Ovary (tissue), 10 donors: ENCODE measurements at places on chromosomes 1 and 21.

DNA sequence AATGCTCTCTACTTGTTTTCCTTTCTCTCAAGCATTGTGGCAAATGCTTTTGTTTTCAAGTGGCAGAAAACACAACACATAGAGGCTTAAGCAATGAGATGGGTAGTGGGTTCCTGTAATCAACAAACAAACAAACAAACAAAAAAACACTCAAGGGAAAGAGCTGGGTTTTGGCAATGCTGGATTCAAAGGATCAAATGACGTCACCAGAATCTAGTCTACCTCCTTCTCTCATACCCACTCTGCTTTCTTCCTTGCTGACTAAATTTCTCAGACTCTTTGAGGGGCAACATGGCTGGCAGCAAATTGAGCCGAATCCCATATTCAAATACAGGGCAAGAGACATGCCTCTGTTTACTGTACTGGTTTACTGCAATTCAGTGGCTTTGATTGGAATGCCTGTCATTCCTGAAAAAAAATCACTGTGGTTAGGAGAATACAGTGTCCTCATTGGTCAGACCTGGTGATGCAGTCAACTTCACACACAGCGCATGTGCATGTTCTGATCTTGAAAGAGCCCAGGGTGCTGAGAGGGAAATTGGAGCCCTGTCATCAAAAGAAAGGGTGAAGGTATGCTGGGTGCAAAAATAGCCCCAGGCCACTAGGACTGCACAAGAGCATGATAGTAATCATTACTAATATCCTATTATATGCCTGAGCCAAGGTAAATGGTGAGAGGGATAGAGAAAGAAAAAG lies 356.2 kb downstream of the KCTD3 start:
- DNase-seq: no peak

GRCh38 chr21:46368533-46369285 lies 44.8 kb downstream of the PCNT start:
- DNase-seq: no peak

- DNase-seq: no peak
Measured at GRCh38 chr1:112548547-112548946, 39.8 kb downstream of the WNT2B start.

GRCh38 chr1:240649733-240650721 lies 38.1 kb upstream of the GREM2 start:
- no peak for DNase-seq

DNA sequence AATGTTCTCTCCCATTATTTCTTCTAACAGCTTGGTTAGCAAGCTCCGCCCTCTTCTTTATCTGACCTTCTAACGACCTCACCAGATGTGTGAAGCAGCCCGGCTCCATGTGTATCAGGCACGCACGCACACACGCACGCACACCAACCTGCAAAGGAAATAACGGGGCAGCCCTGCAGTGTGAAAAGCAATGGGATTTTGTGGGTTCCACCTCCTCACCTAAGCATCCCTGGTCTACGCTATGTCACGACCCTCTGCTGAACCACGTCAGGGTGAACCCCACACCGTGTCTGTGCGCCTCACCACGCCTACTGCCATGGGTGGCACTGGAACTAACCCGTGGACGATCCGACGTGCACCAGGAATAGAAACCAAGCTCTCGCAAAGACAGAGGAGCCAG lies 10.4 kb downstream of the SSU72 start:
- no peak for DNase-seq

GRCh38 chr1:24973315-24973714 lies 43.2 kb upstream of the RUNX3 start:
- DNase-seq: no peak

DNA sequence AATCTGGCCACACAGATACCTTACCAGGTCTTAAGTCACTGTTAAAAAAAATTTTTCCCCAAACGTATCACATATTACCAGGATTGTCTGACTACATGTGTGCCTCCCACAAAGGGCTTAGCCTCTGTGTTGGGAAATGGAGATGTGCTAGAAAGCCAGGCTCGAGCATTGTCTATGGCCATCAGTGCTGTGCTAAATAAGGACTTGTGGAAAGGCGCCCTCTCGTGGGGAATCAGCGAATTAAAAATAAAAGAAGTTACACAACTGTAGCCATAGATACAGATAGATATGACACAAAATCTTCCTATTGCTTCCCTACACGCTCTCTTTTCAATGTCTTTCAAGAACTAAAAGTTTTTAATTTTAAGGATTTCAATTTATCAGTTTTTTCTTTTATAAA lies 47.5 kb upstream of the CRNN start:
- no peak for DNase-seq

DNA sequence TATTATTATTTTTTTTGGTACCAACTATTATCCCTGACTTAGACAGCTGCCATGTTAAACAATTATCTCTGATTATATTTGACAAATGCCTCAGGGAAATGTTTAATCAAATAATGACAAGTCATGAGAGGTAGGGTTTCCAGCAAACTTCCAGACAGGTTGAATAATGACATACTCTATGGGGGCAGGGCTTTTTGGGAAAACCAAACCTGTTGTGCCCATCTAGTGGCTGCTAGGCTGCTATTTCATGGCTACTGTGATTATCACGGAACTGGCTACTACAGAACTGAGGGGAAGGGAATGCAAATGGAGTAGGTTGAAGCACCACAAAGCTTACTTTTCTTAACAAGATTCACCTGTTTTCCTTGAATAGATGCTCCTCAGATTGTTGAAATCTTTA lies 77.6 kb downstream of the DUSP10 start:
- DNase-seq: no peak

- DNase-seq: no peak
Measured at GRCh38 chr1:96187020-96187419, 534.6 kb upstream of the PTBP2 start.

DNA sequence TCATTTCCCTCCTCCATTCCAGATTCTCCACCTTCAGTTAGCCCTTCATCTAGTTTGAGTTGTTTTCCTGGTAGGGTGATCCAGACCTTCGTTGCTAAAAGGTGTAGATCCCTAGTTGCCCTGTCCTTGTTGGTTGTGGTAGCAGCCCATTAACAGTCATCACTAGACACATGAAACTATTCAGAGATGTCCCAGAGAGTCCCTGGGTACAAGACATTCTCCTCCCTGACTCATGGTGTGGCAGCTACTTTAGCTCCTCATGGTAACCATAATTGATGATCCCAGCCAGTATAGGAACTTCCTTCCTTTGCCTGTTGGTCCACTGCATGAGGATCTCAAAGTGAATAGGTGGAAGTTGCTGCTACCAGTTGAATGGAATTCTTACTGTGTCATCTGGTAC lies 6.0 kb upstream of the SH2D2A start:
- DNase-seq: no peak

- DNase-seq: no peak
Measured at GRCh38 chr1:225578251-225578977, 74.5 kb downstream of the ENAH start.

- DNase-seq: no peak
Measured at GRCh38 chr1:200183637-200184036, 156.1 kb downstream of the NR5A2 start.

GRCh38 chr1:231632119-231632518 lies 5.5 kb downstream of the DISC1 start:
- no peak for DNase-seq

DNA sequence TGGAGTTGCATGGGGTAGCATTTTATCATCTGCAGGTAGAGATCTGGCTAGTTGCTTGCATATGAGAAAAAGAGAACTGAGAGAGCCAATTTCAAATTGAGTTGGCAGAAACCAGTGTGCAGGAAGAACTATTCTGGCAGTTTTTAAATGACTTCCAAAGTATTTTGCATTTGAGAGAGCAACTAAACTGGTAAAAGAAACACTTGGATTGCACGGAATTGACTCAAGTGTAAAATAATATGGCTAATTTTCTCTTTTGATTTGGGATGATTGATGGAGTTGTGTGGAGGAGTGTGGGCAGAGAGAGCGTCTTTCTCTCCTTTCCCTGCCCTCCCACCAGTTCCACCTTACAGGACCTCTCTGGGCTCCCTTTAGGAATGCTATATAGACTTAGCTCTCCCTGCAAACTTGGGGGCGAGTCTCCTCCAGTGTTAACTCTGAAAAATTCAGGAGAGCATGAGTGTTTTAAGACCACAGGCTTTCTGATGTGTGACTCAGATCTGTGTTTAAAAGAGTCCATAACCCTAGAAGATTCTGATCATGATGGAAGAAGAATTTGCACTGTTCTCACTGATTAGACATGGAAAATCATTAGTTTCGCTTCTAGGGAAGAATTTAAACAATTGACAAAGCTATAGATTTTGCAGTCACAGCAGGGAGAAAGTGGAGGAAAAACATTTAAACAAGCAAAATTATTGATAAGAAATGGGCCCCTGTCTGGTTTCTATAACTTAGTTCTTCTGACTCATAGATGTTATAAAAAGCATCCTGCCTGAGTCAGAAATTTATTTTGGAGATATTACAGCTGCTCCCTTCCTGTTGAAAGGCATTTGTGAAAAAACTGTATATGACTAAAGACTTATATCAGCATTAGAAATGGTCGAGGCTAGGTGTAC lies 24.9 kb upstream of the CTBS start:
- DNase-seq: no peak

GRCh38 chr1:198493329-198493728 lies 47.2 kb downstream of the ATP6V1G3 start:
- no peak for DNase-seq

- DNase-seq: no peak
Measured at GRCh38 chr1:214418391-214418790, 133.0 kb downstream of the PTPN14 start.

DNA sequence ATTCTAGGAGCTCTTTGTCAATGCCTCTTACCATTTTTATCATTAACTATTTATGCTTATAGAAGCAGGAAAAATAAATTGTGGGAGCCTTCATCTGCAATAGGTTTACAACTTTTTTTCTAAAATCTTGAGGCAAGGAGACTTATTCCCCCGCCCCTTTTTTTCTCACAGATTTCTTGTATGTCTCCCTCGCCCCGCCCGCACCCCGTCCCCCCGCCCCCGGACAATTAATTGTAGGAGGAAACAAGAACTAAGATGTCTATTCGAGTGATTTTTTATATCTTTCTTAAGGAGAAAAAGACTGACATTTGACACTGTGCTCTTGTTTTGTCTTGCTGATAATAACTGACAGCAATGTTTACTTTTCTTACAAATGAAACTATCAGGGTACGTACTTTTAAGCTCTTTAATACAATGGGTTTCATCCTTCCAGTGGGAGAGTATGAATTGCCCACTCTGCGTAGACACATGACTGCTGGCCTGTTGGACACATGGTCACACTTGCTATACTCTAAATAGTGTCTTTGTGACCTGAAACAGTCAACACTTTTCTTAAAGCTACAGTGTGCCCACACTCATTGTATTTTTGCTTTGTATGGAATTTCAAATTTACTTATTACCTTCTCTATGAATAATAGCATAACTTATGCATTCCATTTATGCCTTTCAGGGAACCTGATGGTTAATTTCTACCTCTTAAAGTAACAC lies 1.5 kb upstream of the IVNS1ABP start:
- DNase-seq: no peak

DNA sequence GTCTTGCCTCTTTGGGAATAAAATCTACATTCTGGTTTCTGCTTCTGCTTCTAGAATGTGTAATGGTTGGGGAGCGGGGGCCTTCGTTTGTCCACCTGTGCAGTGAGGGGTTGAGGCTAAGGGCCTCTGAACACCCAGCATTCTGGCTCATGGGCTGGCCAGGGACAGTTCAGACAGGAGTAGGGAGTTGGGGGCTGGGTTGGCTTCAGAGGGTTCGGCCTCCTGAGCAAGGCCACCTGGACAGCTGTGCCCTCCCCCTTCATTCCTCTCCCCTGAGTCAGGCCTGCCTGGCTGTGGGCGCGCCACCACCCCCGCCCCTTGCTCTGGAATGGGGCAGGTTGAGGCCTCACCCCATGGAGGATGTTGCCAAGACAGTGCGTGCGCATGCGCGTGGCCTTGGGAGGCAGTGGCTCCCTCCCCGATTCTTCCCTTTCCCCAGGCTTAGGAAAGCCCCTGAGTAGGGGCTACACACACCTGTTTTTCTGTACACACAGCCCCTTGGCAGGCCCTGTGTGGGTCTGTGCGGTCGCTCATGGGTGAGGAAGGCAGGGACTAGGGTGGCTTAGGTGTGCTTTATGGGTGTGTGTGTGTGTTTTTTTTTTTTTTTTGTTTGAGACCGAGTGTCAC lies 57.0 kb downstream of the YARS1 start:
- peak; percentile 96 for DNase-seq

GRCh38 chr1:7207875-7208646 lies 422.8 kb downstream of the CAMTA1 start:
- no peak for DNase-seq

DNA sequence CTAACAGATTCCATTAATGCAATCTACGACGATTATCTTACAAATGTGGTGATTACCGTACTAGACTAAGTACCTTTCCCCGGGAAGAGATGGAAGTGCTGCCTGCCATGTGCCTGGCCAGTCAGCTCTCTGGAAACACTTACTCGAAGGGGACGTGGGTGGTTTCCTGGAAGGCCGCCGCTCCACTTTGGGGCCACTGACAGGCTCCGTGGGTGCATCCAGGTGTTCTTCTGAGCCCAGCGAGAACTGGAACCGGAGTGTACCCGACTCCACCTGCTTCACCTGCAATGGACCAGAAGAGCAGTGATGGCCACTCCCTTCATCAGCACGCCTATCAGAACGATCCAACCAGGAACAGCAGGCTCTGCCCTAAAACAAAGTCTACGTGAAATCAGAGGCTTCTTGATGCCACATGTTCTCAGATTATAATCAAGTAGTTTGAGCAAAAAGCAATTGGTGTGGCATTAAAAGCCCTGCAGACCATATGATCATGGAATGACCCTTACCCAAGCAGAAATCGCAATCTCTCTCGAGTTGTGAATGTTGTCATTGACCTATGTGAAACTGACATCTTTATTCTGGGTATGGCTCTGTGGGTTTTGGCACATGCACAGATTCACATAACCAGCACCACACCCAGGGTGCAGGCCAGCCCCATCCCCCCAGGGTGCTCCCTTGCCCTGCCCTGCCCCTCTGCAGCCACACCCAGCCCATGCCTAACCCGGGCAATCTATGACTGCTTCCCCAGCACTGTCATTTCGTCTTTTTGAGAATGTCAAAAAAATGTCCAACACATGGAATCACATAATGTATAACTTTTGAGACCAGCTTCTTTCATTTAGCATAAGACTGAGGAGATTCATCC lies 64.5 kb downstream of the NPHP4 start:
- DNase-seq: no peak

DNA sequence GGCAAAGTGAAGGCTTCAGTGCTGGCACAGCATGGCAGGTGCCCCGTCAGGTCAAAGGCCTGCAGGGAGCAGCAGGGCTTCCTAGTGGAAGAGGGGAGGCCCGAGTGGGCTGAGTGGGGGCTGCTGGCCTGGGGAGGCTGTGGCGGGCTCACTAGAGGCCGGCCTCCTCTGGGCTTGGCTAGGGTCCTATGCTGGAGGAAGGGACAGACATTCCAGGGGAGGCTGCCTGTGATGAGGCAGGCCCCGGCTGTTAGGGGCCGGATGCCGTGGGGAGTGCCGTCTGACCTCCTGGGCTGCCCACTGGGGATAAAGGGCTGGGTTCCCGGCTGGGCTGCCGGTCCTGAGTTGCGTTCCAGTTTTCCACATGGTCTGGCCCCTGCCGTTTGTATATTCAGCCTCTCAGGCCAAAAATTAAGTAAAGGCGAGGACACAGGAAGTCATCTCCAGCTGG lies 21.1 kb downstream of the PRXL2B start:
- no peak for DNase-seq

- no peak for DNase-seq
Measured at GRCh38 chr1:217344712-217345111, 286.2 kb downstream of the GPATCH2 start.
